ENCODE measurements at places on chromosomes 12 and 14. TPM values are rescaled to one million over a fixed set of nuclear protein-coding genes. Genes with fewer than 3 reads are reported as not detected.

Gene CLEC2B
- total RNA-seq: 2.1 TPM

Gene IL22
- not detected for total RNA-seq

Gene NANOG
- total RNA-seq: not detected

Gene MGAT4C
- total RNA-seq: 82.4 TPM

Gene ABCB9
- 15.9 TPM for total RNA-seq

Gene RAPGEF3
- 16.6 TPM for total RNA-seq

Gene SMCO2
- total RNA-seq: 0.46 TPM

Gene SERPINA3
- 2.5 TPM for total RNA-seq

Gene MYH6
- total RNA-seq: under 0.01 TPM

Gene SLC39A9
- total RNA-seq: 121 TPM

Gene SLC6A12
- total RNA-seq: 11.8 TPM

Gene ADAM20
- 3.7 TPM for total RNA-seq

Gene PIWIL1
- 0.23 TPM for total RNA-seq

Gene SLC25A21
- 2.1 TPM for total RNA-seq

Measured in diencephalon (tissue), 1 donor.